ENCODE measurements at places on chromosomes 2 and 18.
A peak's percentile ranks its signal among the peaks of the same experiment; 100 is the strongest.

DNA sequence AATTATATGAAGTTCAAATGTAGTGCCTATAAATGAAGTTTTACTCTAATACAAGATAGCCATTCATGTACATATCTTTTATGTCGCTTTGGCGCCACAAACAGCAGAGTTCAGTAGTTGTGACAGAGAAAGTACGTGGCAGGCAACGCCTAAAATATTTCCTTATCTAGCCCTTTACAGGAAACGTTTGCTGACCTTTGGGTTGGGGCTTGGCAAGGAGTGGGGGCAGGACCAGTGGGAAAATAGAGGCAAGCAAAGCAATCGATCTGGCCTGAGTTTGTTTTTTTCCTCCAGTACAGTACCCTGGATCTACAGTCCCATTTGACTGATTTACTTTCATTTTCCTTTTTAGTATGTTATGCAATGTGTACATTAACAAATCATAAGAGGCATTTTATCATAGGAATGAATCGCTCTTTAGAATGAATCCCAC lies 13.1 kb downstream of the CCDC68 start:
- DNase-seq, result peak; percentile 73

DNA sequence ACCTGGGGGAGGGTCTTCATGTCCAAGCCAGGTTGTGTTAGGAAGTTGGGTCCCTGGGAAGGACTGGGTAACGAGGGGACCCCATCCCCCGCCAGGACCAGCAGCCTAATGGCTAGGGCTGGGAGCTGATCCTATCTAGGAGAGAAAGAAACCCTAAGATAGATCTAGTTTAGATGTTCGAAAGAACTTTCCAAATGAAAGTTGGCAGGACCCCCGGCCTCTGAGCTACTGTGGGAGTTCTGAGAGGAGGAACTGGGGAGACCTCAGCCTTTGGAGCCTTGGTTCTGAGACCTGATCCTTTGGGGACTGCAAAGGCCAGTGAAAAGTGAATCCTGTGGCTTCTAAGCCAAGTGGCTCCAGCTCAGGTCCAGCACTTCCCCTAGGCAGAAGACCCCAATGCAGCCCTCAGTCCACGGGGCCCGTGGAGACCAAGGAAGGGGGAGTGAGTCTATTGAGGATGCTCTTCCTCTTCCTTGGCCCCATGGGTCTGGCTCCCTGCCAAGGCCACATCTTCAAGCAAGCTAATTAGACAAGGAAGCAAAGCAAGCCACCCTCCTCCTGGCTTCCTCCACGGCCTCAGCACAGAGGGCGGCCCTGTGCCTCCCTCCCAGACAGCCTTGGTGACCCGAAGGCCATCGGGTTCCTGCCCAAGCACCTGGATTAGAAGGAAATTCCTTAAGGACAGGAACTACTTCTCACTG lies 23.5 kb downstream of the CCT7 start:
- DNase-seq, result no peak

GRCh38 chr2:174233771-174234275 lies 14.5 kb downstream of the OLA1 start:
- DNase-seq, result no peak

- DNase-seq, result no peak
These were observed 40.2 kb upstream of the SKA1 start for GRCh38 chr18:50334546-50335152.

DNA sequence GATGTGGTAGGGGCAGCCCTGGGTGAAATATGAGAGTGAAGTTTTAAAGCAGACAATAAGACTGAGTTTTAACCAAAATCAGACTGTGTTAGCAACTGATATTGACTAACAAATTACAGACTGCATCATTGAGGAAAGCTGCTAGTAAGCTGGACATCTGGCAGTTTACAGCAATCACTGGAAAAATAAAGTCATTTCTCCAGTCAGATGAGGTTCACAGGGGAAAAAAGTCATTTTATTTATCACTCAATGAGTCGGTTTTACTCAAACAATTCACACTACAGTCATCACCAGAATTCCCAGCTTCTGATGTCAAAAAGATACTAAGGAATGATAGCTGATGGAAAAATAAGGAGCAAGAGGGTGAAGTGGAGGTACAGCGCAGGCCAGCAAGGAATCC lies 10.5 kb upstream of the TMEM177 start:
- no peak for DNase-seq

- no peak for DNase-seq
These were observed 175.7 kb upstream of the RND3 start for GRCh38 chr2:150663143-150663542.

GRCh38 chr2:236749346-236749745 lies 179.7 kb downstream of the ACKR3 start:
- no peak for DNase-seq

DNA sequence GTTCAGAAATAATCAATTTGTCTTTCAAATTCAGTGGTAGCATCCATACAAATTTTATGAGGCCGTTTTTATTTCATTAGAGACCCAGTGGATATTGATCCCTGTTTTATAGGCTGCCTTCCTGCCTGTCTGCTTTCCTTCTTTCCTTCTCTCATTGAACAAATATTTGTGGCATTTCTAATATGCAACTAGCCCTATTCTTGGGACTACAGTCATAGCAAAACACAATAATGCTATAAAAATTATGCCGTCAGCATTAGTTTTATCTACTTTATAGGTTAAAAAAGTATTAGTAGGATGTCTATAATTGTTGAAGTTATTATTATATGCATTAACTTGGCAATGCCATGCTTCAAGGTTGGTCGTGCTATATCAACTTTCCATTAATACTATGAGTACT lies 2037.8 kb upstream of the LRRTM1 start:
- DNase-seq, result no peak

DNA sequence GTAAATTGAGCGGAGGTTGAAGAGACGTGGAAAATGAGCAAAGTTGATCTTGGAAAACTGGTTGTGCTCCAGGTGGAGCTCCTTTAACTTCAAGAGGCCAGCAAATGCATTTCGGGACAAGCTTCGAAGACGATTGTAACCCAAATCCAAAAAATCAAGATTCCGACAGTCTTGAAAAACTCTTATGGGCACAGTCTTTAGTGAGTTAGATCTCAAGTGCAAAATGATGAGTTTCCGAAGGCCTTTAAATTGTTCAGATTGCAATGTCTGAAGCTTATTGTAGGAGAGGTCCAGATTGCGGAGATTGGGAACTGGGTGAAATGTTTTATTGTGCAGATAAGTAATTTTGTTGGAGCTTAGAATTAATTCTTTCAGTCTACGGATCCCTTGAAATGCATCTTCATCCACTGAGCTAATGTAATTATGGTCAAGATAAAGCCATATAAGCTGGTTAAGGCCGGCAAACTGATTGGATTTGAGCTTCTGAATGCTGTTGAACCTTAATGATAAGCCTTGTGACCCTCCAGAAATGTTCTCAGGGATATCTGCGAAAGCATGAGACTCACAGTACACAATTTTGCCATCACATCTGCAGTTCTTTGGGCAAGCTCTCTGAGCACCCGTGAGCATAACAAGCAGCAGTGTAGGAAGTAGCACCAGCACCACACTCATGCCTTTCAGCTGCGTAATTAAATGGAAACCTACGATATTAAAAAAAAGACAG lies 2.9 kb downstream of the LRRTM4 start:
- no peak for DNase-seq

Data from right cardiac atrium (tissue), 5 donors.